ENCODE measurements at places on chromosomes 16 and 17.

GRCh38 chr17:65020284-65020683 lies 36.3 kb downstream of the GNA13 start:
- no peak for DNase-seq

- DNase-seq: no peak
These were observed 21.9 kb downstream of the STAT5A start for GRCh38 chr17:42309986-42310786.

- DNase-seq: no peak
These were observed 13.7 kb downstream of the HIC1 start for GRCh38 chr17:2068519-2069051.

- DNase-seq: no peak
These were observed 772 bp upstream of the NUP93 start for GRCh38 chr16:56728980-56729734.

- no peak for DNase-seq
These were observed 8.3 kb downstream of the ACOX1 start for GRCh38 chr17:75970626-75971025.

DNA sequence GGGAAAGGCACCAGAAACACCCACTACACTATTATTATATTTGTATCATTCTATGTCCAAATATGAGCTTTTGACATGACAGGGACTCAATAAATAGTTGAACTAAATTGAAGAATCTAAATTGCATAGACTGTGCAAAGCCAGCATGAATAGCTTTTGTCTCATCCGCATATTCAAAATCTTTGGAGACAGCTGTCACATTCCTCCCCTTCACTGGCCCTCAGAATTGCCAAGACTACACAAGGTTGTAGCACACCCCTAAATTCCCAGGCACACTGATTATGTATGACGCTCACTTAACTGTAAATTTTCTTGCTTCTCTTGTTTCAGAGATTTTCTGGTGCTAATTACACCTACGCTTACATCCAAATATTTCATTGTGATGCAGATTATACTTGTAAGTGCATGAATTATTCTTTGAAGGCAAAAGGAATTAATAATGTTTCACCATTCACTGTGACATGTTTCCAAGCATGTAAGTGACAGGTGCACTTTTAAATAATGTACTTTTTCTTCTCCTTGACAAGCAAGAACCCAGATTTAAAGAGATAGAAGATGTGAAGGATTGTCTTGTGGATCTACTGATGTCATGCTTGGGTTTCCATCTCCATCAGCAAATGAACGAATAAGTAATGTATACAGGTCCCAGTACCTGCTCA lies 47.5 kb downstream of the CA10 start:
- no peak for DNase-seq

DNA sequence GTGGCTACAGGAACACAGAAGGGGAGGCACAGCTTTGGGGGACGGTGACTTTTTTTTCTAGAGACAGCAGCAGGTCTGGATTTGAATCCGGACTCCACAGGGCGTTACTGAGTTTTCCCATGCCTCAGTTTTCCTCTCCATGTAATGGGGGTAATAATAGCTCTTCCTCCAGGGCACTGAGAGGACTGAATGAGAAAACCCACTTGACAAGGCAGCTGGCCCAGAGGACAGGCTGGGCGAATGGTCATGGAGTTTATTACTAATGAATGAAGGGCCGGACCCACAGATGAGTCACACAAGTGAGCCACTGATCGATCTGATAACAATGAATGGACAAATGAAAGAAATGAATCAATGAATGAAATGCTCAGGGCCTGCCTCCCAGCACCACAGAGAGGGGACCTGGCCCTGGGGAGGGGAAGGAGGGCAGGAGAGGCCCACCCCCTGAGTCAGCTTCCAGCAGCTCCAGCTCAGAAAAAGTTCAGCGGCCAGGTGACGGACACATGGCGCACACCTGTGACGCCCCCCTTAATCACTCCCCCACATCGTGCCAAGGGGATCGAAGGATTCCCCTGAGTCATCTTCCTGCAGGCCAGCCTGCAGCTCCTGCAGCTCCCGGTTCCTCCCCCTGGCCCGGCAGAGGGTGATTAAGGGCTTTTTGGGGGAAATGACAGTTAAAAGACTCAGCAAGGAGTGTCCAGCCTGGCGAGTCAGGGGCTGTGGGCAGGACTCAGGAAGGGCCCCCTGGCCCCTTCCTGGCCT lies 54.3 kb downstream of the SOCS1 start:
- no peak for DNase-seq

- no peak for DNase-seq
These were observed 151.1 kb upstream of the WSCD1 start for GRCh38 chr17:5919089-5919488.

DNA sequence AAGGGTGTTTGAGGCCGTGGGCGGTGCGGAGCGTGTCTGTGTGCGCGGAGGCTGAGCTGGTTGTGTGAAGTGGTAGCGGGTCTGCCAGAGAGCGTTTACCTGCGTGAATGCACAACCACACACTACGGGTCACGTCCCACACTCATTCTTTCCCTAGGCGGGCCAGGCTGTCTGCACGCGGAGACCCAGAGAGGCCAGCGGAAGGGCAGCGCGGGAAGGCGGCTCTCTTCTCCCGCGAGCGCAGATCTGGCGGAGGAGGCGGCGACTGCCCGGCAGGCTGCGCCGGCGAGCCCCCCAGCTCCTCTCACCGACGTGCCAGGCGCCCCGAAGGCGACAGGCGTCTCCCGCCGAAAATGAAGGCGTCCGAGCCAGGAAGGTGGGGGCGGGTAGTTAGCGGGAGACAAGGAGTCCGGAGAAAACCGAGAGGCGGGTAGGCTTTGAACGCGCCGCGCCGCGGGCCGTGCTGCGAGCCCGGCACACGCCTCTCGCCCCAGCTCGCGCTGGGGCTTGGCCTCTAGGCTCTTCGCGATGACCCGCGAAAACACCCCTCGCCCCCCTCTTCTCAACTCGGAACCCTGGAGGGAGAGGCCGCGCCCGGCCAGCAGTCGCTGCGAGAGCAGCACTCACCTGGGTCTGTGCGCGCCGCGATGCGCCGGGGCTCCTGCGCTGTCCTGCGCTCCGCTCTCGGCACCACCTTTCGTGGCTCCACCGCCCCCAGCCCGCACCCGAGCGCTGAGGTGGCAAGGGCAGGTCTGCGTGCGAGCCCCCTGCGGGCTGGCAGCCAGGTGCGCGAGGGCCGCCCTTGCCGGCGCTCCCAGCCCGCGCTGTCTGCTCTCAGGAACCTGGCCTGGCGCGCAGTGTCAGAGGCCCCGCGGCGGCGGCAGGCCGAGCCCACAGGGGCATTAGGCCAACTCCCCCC lies 2.0 kb upstream of the FOXF1 start:
- DNase-seq: no peak

DNA sequence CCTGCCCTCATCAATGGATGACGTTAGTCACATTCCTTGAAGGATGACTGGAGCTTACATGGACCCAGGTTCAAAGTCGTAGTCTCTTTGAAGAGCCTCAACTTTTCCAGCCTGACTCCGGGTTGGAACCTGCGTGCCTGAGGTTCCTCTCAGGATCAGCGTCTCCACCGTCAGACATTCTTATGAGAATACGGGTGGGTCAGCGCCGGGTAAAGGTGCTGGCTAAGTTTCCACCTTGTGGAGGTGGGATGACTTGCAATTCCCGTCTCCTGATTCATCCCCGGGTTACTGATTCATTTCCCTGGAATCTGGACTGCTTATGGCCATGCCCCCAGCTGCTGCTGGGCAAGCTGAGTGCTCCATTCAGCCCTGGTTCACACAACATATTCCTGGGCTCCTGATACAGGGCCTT lies 38.9 kb upstream of the CMIP start:
- DNase-seq: no peak

DNA sequence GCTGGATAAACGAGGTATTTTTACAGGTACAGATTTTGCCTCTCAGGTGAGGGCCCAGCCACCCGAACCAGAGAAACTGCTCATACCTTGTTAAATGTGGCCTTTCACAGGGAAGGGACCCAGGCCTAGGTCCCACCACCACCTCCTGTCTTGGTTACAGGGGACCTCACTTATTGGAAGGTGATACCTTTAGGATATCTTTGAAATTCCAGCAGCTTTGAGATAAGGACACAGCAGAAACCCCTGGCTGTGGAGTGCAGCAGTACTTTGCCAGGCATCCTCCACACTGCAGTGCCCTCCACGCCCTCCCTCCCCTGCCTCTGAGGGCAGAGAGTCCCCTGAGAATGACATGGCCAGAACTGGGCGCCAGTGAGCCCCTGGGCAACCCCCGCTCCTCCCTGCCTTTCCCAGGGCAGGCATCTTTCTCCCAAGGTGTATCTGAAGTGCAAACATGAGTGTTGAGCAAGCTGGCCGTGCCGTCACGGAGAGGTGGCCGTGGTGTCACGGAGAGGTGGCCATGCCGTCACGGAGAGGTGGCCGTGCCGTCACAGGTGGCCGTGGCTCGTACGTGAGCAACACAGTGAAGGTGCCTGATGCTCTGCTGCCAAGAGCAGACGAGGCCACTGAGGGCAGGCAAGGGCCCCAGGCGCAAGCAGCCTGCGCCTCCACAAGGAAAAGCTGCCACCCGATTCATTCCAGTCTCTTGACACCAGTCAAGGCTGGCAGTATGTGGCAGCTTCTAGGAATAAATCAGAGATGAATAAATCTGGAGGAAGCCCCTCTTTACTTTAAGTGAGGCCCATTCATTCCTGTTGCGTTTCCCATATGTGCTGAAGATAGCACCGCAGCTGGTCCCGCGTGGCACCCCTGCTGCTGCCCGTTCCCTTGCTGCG lies 134.5 kb upstream of the CHMP6 start:
- DNase-seq: no peak

DNA sequence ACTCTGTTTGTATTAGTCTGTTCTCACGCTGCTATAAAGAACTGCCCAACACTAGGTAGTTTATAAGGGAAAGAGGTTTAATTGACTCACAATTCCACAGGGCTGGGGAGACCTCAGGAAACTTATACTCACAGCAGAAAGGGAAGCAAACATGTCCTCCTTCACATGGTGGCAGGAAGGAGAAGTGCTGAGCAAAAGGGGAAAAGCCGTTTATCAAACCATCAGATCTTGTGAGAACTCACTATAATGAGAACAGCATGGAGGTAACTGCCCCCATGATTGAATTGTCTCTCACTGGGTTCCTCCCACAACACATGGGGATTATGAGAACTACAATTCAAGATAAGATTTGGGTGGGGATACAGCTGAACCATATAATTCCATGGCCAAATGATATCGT lies 30.9 kb downstream of the ABCC1 start:
- DNase-seq: no peak

Data from activated T-cell treated with anti-CD3 and anti-CD28 coated beads, Interleukin-2, amount 50 U/mL, for 1 hour (primary cell).